ENCODE measurements at places on chromosomes 7 and 10.

GRCh38 chr10:21272643-21273399 is 252.7 kb downstream of the SKIDA1 start:
- DNase-seq, result no peak

DNA sequence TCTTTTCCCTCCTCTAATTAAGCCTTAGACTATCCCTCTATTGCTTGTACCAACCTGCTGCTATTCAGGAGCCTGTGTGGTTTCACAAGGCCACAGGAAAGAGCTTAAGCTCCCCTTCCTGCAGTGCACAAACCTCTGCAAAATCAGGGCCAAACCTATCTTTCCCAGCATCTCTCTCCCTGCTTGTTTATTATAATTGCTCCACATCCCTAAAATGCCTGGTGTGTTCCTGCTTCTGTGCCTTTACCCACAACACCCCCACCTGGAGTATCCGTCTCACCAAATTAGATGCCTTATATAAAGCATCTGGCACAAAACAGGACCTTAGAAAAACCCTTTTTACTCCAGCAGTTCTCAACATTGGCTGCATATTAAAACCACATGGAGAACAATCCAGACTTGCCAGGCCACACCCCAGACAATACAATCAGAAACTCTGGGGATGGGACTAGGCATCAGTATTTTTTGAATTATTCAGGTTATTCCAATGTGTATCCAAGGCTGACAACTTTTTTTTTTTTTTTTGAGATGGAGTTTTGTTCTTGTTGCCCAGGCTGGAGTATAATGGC is 16.7 kb downstream of the SEC31B start:
- no peak for DNase-seq

DNA sequence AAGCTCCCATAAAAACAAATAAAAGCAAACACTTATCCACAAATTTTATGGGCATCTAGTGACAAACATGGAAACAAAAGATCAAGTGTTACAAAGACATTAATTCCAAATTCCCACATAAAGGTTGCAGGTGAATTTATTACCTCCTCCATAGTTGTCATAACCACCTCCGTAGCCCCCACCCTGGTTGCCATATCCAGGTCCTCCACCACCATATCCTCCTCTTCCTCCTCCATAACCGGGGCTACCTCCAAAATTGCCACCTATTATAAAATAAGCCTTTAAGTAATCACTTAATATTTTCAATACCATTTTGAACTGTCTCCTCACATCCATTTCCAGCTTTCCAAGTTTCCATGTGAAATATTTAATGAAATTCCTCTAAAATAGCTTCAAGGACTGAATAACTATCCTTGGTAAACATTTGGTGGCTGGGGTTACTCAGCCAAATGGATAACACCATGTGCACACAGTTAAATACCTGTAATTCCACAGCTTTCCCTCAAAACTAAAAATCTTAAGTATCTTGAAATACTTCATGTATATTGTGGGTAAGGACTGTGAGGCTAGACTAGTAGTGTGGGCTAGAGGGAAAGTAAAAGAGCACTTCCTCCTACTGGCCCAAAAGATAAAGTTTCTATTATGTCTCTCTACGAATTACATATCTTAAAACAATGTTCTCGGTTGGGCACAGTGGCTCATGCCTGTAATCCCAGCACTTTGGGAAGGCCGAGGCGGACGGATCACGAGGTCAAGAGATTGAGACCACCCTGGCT is 6.9 kb downstream of the HNRNPA2B1 start:
- DNase-seq, result no peak

DNA sequence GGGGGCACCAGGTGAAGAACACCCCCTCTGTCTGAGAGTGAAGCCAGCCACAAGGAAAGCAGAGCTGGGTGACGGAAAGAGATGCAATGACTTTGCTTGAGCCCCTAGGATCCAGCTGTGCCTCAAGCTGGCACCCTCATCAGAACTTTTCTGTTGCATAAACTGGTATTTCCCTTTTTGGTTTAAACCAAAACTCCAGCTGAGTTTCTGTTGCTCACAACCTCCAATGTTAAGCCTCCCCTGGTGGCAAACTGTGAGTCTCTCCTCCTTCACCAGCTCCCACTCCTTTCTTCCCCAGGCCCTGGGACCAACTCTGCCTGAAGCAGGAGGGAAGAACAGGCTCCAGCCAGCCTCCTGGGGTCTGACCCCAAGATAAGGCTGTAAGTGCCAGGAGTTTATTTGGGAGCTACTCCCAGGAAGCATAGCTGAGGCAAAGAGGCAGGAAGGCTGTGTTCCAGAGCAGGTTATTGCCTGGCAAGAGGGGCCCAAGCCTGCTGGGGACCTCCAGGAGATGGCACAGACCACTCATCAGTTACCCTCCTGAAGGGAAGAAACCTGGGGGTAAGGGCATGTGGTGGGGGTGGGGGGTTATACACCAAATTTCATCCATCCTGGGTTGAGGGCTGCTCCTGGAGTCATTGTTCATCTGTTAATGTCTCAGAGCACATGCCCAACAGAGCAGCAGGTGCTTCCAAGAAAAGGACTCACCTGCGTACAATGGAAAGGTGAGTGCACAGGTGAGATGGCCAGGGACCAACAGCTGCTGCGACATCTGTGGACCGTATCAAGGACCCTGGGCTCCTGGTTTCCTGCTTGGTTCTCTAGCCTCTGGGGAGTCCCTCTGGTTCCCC is 73.3 kb upstream of the NANOS1 start:
- no peak for DNase-seq

- no peak for DNase-seq
These were observed 339.9 kb upstream of the ADARB2 start for GRCh38 chr10:2077231-2077630.

DNA sequence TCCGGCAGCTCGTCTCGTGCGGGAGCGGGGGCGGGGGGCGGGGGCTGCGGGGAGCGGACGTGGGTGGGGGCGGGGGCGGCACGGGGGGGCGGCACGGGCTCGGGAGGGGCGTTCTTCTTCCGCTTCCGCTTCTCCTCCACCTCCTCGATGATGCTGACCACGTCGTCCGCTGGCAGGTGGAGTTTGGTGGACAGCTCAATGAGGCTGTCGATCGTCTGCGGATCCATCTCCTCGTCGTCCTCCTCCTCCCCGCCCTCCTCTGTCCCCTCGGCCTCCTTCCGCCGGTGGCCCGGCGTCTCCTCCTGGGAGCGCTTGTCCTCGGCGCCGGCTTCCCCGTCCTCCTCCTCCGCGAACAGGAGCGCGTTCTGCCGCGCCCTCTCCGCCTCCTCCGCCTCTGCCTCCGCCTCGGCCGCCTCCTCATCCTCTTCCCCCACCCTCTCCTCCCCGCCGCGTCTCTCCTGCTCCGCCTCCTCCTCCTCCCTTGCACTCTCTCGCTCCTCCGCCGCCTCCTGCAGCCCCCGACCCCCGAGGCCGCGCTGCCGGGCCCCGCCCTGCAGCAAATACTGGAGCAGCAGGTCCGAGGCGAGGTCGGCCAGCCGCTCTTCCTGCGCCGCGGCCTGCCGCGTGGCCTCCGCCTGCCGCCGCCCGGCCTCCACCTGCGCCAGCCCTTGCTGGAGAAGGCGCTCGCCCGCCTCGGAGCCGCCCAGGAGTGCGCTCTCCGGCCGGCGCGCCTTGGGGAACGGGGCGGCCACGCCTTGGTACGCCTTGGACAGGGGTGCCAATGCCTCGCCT is 1.9 kb downstream of the VGF start:
- peak; percentile 26 for DNase-seq

- DNase-seq, result no peak
These were observed 2.1 kb downstream of the PAXIP1 start for GRCh38 chr7:155000795-155001194.

DNA sequence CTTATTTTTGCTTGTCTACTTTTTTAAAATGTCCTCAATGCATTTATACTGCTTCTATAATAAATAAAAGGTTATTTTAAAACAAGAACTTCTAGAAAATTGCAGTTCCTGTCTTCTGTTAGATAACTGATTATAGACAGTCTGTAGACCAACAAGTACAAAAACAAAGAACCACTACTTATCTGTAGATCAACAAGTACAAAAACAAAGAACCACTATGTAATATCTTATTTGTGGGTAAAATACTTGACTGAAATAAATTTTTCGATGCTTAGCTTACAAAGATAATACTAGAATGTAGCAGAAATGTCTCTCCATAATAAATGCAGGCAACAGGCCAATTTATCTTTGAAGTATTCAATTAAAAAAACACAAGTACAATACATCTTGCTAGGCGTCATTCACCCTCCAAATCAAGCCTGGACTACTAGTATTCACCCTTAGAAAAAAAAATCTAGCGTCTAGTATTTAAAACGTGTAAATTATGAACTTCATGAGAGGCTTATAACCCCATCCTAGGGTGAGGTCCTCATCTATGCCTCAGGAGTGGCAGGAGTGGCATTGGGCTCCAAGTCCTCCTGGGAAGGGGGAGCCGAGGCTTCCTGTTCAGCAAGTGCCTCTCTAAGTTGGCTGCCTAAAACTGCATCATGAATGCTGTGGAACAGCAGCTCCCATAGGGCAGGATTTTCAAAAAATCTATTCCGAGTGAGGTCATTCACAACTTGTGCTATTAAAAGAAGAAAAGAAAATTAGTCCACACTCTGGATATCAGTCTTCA is 26.6 kb downstream of the PSMC2 start:
- DNase-seq, result peak; percentile 19
